CD8-positive, alpha-beta memory T cell (primary cell): ENCODE measurements at places on chromosomes 2 and 18. TPM values are rescaled to one million over a fixed set of nuclear protein-coding genes. Genes with fewer than 3 reads are reported as not detected.

Gene CIDEA
- not detected for total RNA-seq

Gene ACOXL
- total RNA-seq: 0.27 TPM

Gene NXPH2
- total RNA-seq: not detected

Gene IL18R1
- total RNA-seq: 17.9 TPM

Gene GULP1
- total RNA-seq: not detected

Gene CAPN13
- not detected for total RNA-seq

Gene IHH
- total RNA-seq: not detected

Gene CIB4
- not detected for total RNA-seq

Gene CNDP1
- 0.09 TPM for total RNA-seq

Gene CSRNP3
- total RNA-seq: not detected

Gene GKN2
- not detected for total RNA-seq

Gene SETBP1
- 13.9 TPM for total RNA-seq

Gene ANKRD30B
- not detected for total RNA-seq

Gene CPS1
- total RNA-seq: 2.3 TPM

Gene IL36B
- not detected for total RNA-seq

Gene FABP1
- total RNA-seq: not detected

Gene ZNF512
- total RNA-seq: 21.8 TPM

Gene PCARE
- total RNA-seq: not detected

Gene DYNAP
- not detected for total RNA-seq

Gene FBXO41
- 25.6 TPM for total RNA-seq

Gene ABCG5
- not detected for total RNA-seq

Gene ALPG
- total RNA-seq: not detected

Gene MBD5
- total RNA-seq: 18.3 TPM

Gene RGPD4
- total RNA-seq: 0.64 TPM

Gene RAB1A
- 88.1 TPM for total RNA-seq

Gene COBLL1
- not detected for total RNA-seq

Gene PXDN
- total RNA-seq: 0.39 TPM

Gene SESTD1
- 1.6 TPM for total RNA-seq

Gene WDR54
- total RNA-seq: 86.6 TPM

Gene EVA1A
- not detected for total RNA-seq

Gene G6PC2
- not detected for total RNA-seq

Gene ALK
- not detected for total RNA-seq
